ENCODE measurements at places on chromosomes 6 and 20.

- DNase-seq, result no peak
Measured at GRCh38 chr6:41451515-41452163, 94.5 kb upstream of the FOXP4 start.

DNA sequence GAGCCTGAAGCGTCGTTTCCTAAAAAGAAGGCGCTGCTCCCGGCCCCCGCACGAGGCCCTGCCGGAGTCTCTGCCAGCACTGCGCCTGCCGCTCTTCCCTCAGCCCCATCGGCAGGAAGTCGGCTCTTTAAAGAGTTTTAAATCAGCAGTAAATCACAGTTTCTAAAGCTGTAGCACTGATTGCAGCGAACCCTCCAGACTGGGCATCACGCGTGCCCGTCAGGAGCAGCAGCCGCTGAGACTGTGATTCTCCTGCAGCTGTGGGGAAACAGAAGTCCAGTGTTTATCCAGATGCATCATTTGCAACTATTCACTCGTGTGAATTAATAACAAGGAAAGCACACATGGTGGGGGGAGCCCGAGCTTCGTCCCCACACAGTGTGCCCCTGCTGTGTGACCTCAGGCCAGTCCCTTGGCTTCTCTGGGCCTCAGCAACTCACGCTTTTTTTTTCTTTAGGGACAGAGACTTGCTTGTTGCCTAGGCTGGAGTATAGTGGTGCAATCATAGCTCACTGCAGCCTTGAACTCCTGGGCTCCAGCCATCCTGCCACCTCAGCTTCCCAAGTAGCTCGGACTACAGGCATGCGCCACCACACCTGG, 28.3 kb downstream of the DLL1 start:
- DNase-seq, result no peak

- no peak for DNase-seq
Measured at GRCh38 chr6:43910638-43911353, 140.8 kb downstream of the VEGFA start.

- DNase-seq, result no peak
Measured at GRCh38 chr20:4546786-4547185, 174.9 kb upstream of the PRND start.

DNA sequence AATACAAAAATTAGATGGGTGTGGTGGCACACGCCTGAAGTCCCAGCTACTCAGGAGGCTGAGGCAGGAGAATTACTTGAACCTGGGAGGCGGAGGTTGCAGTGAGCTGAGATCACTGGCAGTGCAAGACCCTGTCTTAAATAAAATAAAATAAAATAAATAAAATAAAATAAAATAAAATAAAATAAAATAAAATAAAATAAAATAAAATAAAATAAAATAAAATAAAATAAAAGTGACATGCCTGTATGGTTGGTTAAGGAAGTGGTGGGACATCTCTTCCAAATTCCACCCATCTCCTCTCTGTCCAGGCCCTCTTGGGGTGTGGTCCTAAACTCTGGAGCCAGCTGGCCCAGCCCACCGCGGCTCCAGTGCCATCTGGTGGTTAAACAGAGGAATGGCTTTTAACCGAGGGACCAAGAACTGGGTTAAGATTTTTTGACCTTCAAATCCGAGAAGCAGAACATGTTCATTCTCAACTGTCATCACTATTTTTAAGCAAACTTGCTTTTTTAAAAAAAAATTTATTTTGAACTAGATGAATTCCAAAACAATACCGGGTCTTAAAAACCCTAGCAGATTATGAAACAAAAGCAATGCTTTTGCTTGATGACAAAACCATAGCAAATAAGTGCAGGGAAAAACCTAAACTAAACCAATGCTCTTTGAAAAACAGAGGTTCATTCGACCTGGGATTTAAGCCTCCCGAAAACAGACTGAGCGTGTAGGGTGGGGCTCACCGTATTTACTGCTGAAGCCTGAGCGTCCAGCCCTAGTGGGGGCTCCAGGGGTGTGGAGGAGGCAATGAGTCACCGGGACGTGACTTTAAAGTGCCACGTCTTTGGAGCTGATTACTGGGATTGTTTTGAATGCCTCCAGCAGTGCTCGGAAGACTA, 68.8 kb downstream of the CDC5L start:
- DNase-seq, result peak; percentile 9

- DNase-seq, result no peak
Measured at GRCh38 chr6:128364766-128365519, 155.5 kb downstream of the PTPRK start.

DNA sequence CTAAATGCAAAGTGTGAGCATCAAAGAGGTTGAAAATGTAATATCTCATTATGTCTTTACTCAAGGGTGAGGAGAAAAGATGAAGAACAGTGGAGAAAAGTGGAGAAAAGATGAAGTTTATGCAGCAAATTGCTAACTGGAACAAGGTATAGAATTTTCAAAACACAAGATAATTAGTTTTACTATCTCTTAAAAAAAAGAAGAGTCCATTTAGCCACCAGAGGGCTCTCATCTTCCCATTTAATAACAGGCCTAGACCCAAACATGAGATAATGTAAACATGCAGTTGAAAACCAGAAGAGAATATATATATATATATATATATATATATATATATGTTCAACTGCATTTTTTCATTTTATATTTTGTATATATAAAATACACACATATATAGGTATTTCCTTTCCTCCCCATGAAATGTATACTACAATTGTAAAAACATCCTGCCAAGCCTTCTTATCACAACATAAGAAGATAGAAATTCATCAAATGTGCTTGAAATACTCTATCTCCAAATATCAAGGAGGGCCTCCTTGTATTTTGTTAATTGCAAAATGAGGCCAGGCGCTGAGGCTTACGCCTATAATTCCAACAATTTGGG, 78.4 kb downstream of the ADTRP start:
- no peak for DNase-seq

GRCh38 chr6:41325446-41326066, 9.9 kb upstream of the NCR2 start:
- no peak for DNase-seq

GRCh38 chr6:7637533-7637932, 47.5 kb downstream of the SNRNP48 start:
- no peak for DNase-seq

DNA sequence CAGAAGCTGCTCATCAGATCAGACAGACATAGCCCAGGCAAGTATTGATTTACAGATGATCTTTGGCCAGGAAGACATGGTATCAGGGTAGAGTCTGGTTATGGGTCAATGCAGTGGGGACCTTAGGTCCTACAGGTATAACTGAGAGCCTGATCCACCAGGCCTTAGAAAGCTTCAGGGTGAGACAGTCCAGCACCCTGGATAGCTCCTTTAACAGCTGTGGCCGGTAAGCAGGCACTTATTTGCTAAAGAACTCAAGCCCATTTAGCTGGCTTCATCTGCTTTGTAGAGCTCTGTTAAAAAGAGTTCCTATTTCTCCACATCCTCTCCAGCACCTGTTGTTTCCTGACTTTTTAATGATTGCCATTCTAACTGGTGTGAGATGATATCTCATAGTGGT, 39.6 kb downstream of the ESR1 start:
- DNase-seq, result no peak
